Midbrain (tissue), 1 donor: ENCODE measurements at places on chromosomes 3 and 15.

DNA sequence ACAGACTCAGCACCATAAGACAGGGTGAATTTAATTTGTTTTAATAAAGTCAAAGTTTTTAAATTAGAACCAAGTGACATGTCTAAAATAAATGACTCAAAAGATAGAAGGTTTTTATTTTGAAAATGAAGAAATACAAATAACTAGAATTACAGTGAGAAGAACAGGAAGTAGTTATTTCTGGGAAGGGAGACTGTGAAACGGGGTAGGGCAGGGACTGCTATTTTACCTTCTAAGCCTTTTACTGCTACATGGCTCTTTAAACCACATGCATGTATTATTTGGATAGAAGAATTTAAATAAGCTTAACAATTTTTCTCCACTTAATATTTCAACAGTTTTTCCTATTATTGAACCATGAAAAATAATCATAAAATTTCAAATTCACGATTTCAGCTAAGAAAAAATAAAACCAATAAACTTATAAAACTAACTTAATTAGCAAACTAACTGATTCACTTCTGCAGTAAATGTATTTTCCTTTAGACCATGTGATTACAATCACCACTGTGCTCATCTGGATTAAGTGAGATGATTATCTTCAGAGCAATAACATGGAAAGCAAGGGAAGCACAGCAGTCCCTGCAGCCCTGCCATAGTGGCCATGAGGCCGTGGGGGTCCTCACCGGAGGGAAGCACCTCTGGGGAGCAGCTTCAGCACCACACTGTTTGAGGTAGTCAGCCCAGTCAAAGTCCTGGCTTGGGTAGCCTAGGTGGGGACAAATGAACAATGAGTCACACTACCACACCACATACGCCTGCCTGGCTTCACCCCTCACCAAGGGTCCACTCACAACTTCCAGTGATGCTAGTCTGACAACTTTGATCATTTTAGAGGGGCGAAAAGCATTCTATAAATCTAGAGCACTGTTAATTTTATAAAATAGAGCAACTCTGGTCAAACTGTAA is 28.3 kb upstream of the STIMATE start:
- DNase-seq = no peak

- no peak for DNase-seq
Measured at GRCh38 chr3:13626915-13627460, 78.1 kb downstream of the FBLN2 start.

- no peak for DNase-seq
Measured at GRCh38 chr3:70824078-70824477, 511.6 kb upstream of the MDFIC2 start.

- DNase-seq = no peak
Measured at GRCh38 chr15:64740311-64741170, 34.8 kb downstream of the RBPMS2 start.

GRCh38 chr3:78791753-78792152 is 976.0 kb downstream of the ROBO1 start:
- DNase-seq = no peak

DNA sequence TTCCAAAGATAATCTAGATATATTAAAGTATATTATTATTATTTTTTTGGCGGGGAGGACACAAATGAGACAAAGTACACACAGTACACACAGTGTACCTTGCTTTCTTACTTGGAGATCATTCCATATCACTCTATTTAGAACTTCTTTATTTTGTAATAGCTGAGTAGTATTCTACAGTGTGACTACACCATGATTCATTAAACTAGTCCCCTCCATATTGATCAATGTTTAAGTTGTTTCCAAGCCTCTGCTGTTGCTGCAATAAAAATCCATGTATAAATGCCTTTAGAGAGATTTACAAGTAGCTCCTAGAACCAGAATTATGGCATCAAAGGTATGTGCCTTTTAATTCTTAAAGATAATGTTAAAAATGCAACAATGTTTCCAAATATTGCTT is 38.8 kb downstream of the PYGO1 start:
- no peak for DNase-seq

- no peak for DNase-seq
Measured at GRCh38 chr3:139465636-139466035, 10.7 kb downstream of the RBP2 start.

DNA sequence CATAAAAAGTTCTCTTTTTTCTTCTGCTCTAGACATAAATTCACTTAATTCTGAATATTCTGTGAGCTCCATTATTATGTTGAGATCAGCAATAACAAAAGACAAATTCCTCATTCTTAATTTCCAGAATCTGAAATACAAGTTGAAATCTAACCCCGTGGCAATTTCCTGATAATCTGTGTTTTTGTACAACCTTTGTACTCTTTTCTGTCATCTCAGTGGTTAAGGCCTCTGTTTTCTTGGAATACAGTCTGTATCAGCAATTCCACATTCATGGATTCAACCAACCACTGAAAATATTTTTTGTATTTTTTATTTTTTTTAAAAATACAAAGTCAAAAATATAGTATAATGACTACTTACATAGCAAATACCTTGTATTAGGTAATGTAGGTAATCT is 8.7 kb downstream of the CCR8 start:
- no peak for DNase-seq

DNA sequence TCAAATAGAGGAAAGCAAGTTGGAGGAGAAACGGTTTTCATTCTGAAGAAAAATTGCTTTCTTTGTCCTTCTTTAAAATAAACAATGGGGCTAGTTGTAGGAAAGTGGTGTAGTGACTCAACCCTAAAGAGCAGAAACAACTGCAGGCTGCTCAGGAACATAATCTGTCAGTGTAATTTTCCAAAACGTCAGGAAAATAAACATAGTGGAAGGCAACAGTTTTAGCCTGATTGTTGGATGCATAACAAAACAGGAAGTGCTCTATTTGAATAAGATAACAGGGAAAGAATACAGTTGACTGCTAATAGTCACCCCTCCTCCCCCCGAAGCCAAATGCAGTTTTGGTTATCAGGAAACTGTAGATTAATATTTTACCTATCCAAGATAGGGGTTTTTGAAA is 167.6 kb downstream of the ECT2 start:
- DNase-seq = no peak

- no peak for DNase-seq
Measured at GRCh38 chr3:170714122-170714521, 128.2 kb upstream of the SLC7A14 start.

DNA sequence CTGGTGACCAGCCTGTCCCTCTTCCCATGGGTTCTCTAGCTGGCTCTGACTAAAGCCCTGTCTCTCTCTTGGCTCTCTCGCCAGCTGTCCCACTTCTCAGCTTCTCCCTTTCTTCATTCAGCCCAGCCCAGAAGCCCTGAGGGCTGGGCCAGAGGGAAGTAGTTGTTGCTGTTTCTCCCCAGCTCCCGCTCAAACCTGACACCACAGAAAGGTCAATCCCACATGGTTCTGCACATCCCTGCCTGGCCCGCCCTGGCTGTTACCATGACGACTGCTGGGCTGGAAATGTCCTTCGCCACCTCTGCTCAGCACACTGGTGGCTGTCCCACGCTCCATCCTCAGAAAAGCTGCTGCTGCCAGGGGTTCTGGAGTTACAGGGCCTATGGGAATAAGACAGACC is 25.9 kb downstream of the CCDC32 start:
- no peak for DNase-seq

DNA sequence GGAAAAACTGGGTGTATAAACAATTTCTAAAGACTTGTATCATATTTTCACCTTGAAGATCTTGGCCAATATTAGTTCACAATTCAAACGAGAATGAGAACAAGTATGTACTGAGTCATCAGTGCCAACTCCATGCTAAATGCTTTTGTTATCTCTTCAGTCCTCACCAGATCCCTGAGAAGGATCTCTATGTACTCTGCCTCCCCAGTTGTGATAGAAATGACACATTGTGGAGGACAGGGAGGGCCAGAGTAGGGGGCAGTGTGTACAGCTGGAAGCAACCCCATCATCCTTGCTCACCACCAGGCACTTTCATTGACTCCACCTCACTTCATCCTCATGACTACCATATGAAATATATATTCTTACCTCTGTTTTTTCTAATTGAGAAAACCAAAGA is 353.7 kb upstream of the SOX2 start:
- DNase-seq = no peak

GRCh38 chr3:66101901-66102300 is 63.2 kb upstream of the MAGI1 start:
- no peak for DNase-seq

GRCh38 chr3:183491923-183492848 is 63.3 kb downstream of the KLHL6 start:
- DNase-seq = no peak

DNA sequence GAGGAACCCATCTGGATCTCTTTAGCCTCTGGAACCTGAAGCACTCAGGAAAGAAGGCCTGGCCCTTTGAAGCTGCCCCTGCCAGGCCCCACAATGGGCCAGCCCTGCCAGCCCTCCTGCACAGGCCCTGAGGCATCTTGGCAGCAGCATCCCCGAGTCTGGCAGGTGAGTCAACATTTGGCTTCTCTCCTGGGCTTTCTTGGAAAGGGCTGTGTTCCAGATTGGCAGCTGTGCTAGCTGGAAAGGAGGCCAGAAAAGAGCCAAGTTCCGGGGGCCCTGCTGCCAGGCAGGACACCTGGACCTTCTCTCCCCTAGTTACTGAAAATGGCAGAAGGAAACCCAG is 187.2 kb downstream of the SHQ1 start:
- peak; percentile 59 for DNase-seq

- DNase-seq = no peak
Measured at GRCh38 chr3:134067531-134068161, 37.9 kb upstream of the SLCO2A1 start.

GRCh38 chr3:99601515-99601914 is 36.9 kb upstream of the COL8A1 start:
- no peak for DNase-seq

- DNase-seq = no peak
Measured at GRCh38 chr3:77825001-77825827, 785.3 kb downstream of the ROBO2 start.

- no peak for DNase-seq
Measured at GRCh38 chr3:23547905-23548650, 257.7 kb upstream of the UBE2E1 start.

GRCh38 chr3:187572441-187572840 is 97.8 kb downstream of the SST start:
- no peak for DNase-seq

GRCh38 chr15:37550360-37551024 is 383.9 kb upstream of the TMCO5A start:
- no peak for DNase-seq

- DNase-seq = no peak
Measured at GRCh38 chr3:16452261-16452660, 61.2 kb downstream of the RFTN1 start.

DNA sequence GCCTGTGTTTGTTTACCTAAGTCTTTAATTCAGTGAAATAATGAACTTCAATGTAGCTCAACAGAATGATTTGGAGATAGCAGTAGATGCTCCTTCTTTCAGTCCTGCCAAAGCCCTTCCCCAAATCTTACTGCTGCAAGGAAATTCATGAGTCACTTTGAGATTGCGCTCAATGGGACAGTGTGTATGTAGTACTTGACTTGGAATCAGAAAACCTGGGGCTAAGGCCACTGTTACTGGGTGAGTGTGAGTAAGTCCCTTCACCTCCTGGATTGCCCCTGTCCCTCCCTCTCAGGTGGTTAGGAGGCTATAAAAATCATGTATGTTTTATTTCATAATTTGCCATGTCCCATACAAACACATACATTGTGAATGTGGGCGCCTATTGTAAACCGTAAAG is 29.9 kb downstream of the ATP13A5 start:
- no peak for DNase-seq

DNA sequence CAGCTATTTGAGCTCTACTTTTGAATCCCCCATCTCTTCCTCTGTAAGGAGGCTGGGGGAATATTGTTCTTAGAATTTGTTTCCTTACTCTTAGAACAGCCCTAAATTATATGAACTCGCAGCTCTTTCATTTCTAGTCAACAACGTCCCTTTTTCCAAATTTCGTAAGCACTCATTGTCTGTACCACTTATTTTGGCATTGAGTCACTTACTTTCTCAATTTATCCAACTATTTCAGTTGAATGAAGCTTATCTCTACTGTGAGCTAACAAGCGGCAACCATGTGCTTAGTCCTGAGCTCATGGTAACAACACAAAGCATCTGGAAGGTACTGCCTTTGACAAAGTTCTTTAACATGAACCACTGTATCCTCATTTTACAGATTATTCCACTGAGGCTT is 191.1 kb downstream of the GREM1 start:
- DNase-seq = no peak

- DNase-seq = no peak
Measured at GRCh38 chr3:112002096-112002971, 3.6 kb downstream of the TAGLN3 start.

DNA sequence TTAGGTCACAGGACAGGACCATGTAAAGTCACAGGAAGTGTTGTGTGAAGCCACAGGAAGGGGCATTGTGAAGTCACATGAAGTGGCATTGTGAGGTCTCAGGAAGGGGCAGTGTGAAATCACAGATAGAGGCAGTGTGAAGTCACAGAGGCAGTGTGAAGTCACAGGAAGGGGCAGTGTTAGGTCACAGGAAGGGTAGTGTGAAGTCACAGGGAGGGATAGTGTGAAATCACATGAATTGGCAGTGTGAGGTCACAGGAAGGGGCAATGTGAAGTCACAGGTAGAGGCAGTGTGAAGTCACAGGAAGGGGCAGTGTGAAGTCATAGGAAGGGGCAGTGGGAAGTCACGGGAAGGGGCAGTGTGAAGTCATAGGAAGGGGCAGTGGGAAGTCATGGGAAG is 37.9 kb downstream of the GASK1A start:
- DNase-seq = no peak
